CD4-positive, alpha-beta T cell (primary cell): ENCODE measurements at places on chromosomes 2 and 18.

DNA sequence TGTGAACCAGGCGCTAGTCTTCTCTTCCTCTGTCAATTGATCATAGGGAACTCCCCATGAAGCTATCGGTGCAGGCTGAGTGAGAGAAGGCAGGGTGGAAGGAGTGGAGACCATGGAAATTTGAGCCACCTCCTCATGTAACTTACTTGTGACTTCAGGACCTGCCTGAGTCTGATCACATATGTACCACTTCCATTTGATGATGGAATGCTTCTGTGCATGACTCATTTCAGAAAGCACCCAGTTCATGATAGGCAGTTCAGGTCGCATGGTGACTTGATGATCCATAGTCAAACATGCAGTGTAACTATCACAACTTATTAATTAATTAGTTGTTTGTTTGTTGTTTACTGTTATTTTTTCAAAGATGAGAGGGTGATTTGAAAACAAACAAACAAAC lies 1296.7 kb downstream of the SUCLG1 start:
- DNase-seq, result no peak

DNA sequence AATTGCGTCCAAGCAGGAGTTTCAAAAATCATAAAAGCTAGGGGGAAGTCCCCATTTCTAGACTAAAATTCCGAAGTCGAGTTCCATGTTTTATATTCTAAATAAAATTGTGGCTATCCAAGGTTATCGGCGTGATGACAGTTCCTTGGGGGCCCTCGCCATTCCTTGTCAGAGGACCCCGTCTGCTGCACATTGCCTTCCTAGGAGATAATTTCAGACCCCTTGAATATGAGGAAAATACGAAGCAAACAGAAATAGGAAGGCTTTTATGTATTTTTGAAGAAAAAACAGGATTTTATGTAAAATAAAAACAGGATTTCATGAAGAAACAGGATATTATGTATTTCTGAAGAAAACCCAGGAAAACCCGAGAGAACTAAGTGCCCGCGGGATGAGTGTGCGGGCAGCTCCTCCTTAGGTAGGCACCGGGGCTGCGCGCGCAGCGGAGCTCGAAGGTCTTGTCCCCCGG lies 465 bp upstream of the PLEKHA3 start:
- no peak for DNase-seq

DNA sequence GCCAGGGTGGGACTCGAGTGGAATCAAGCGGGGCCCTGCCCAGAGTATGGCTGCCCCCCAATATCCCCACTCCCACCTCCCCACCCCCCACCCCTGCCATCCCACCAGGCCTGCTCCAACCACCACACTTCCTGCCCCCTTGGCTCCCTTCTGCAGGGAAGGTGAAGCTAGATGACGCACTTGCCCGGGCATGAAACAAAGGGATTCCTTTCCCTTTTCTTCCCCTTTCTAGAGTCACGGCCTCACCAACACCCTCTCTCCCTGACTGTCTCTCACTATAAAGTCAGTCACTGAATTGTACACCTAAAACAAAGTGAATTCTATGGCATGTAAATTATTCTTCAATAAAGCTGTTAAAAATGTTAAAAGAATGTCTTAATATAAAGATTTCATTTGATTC lies 16.0 kb downstream of the ZBTB7C start:
- DNase-seq, result no peak

DNA sequence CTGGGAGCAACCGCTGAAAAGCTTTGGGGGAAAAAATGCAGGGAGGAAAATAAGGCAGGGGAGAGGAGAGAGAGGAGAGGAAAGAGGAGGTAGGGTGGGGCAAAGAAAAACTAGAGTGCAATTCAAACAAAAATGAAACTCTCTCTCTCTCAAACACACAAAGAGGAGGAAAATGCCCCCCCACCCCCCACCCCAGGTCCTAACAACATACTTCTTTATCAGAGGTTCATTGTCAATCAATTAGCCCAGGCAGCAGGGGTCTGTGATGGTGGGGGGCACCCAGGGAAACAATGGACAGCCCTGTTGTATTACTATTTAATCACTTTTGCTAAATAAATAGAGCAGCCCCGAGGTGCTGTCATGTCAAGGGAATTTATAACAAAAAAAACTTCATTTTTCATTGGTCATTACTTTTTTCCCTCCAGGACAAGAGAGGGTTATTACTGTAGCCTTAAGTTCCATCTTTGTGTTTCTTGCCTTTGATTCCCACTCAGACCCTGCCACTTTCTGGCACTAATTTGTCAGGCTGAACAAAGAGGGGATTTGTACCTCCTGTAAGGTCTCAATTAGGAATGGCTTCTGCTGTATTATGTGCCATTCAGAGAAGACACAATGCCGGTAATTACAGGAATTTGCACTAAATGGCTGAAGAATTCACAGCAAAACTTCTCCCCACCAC lies 55.0 kb downstream of the PLEKHM3 start:
- DNase-seq, result no peak

GRCh38 chr2:12124790-12125189 lies 378.4 kb downstream of the LPIN1 start:
- DNase-seq, result no peak
